Activated T-cell treated with anti-CD3 and anti-CD28 coated beads for 48 hours (primary cell): ENCODE measurements at places on chromosomes 5 and 9.

DNA sequence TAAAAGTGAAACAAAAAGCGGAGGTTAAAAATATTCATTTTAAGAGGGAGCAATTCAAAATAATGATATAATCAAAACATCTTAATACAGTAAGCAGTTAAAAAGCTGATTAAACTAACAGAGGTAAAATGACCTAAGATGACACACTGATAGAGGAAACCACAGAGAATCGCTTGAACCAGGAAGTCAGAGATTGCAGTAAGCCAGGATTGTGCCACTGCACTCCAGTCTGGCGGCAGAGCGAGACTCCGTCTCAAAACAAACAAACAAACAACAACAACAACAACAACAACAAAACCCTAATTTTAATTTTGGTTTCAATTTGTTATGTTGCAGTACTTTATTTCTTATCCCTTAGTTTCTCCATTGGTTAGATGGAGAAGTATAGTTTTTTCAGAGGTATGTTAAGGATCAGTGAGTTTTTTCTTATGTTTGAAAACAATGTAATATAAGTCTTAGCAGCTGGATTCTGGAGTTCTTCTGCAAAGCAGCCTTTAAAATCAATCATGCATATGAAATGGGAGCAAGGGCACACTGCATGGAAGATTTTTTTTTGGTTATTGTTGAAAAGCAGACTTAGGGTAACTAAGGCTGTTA lies 58.5 kb downstream of the MLANA start:
- DNase-seq: no peak

DNA sequence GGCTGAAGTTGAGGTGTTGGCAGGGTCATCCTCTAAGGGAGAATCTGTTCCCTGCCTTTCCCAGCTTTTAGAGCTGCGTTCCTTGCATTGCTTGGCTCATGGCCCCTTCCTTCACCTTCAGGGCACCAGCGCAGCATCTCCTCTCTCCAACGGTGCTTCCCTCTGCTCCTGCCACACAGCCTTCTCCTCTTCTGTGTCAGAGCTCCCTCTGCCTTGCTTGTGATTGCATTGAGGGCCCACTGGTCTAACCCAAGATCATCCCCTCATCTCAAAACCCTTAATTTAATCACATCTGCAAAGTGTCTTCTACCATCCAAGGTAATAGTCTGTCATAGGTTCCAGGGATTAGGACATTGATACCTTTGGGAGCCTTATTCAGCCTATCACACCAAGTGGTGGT lies 205.7 kb upstream of the TBCA start:
- DNase-seq: no peak

DNA sequence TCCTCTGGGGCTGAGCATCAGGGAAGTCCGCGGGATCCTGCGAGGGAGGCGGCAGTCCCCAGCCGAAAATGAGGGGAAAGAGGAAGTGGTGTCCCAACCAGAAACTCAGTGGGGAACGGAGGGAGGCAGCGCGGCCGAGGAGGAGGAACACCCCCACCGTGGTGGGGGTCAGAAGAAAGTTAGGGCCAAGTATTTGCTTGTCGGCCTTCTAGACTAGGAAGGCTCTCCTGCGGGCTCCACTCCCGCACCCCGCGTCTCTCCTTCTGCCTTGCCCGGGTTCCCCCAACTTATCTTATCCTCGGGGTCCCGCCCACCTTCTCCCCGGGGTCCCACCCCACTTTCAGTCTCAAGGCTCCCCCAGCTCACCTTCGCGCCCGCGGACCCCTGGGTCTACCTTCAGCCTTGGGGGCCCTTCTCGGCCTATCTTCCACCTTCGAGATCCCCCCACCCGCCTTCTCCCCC lies 557 bp upstream of the PHF2 start:
- peak; percentile 43 for DNase-seq

GRCh38 chr5:36496471-36496870 lies 109.9 kb upstream of the SLC1A3 start:
- DNase-seq: no peak

GRCh38 chr9:123414936-123415930 lies 59.2 kb downstream of the CRB2 start:
- no peak for DNase-seq

DNA sequence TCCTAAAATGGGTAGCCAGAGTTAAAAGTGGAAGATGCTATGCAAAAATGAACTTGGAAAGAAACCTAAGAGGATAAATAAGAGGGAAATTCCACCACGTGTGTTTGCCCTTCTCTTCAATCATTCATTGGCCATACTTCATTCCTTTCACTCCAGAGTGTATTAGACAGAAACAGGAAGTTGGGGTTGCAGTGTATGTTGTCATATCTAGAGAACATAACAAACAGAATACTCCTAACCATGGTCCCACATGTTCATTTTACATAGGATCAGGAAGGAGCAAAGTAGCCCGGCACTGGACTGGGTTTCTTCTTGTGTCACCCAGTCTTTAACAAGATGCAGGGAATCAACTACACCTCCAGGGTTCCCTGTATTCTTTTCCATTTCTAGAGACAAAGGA lies 7.6 kb upstream of the GPBP1 start:
- no peak for DNase-seq

- no peak for DNase-seq
Measured at GRCh38 chr9:135614821-135615665, 24.3 kb downstream of the GLT6D1 start.

GRCh38 chr5:148768806-148769415 lies 57.5 kb upstream of the ADRB2 start:
- no peak for DNase-seq

GRCh38 chr9:128902351-128903078 lies 18.3 kb upstream of the PHYHD1 start:
- peak; percentile 80 for DNase-seq

DNA sequence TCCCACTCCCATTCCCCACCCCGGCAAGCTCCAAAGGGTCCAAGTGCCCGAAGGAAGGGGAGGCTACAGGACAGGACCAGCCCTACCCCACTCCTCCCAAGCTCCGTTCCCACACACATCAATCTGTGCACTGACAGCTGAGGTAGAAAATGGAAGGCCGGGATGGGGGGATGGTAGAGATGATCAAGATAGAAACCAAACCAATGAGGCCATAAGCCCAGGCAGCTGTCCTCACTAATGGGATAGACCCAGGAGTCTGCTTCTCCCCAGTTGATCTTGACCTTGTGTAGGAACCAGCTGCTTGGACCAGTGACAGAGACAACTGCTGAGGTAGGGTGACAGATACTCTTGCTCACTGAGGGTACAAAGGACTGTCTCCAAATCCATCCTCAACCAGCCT lies 38.6 kb downstream of the B4GALT1 start:
- DNase-seq: no peak

DNA sequence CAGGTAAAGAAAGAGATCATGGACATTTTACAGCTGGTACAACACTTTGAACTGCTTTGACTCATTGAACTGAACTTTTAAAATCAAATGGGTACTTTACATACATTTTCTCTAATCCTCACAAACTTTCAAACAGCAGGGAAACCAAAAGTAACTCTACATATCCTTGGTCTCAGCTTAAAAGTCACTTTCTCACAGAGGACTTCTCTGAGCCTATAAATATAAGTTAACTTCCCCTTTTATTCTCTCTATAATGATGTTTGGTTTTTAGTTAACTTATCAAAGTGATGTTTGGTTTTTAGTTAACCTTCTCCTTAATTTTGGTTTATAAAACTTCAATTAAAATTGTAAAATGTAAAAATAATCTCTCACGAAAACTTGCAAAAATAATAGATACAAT lies 209.8 kb downstream of the MCTP1 start:
- no peak for DNase-seq

DNA sequence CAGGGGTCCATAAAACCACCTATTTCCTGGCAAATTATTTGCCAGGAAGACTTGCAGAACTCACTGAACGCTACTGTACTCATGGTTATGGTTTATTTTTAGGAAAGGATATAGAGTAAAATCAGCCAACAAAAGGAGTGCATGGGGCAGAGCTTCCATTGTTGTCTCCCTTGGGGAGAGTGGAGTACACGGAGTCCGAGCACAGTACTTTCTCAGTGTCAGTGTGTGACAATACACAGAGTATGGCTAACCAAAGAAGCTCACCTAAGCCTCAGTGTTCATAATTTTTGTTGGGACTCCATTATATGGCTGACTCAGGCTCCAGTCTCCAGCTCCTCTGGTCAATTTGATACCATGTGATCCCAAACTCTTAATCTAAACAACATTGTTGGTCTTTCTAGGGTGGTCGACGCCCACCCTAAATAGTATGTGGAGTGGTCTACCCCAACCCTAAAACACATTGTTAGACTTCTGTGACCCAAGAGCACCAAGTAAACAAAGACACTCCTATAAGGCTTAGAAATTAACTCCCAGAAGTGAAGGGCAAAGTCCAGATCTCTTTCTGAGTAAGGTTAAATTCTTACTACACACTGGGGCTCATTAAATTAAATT lies 74.9 kb downstream of the SLC44A1 start:
- no peak for DNase-seq

GRCh38 chr9:97564291-97565175 lies 63.1 kb downstream of the TMOD1 start:
- no peak for DNase-seq

DNA sequence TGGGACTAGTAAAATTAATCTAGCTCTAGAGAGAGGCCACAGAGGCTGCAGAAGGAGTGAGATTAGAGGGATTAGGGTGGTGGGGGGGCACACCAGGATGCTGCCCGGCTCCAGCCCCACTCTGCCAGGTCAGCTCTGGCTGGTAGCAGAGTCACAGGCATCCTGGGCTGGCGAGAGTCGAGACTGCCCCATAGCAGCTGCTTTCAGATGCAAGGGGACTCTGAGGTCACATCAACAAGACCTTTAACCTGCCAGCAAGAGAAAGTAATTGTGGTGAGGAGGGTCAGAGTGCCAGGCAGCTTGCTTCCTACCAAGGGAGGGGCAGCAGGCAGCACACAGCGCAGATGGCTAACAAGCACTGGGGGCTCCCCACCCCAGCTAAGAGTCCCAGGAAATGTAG lies 7.5 kb downstream of the EPB41L4B start:
- no peak for DNase-seq

DNA sequence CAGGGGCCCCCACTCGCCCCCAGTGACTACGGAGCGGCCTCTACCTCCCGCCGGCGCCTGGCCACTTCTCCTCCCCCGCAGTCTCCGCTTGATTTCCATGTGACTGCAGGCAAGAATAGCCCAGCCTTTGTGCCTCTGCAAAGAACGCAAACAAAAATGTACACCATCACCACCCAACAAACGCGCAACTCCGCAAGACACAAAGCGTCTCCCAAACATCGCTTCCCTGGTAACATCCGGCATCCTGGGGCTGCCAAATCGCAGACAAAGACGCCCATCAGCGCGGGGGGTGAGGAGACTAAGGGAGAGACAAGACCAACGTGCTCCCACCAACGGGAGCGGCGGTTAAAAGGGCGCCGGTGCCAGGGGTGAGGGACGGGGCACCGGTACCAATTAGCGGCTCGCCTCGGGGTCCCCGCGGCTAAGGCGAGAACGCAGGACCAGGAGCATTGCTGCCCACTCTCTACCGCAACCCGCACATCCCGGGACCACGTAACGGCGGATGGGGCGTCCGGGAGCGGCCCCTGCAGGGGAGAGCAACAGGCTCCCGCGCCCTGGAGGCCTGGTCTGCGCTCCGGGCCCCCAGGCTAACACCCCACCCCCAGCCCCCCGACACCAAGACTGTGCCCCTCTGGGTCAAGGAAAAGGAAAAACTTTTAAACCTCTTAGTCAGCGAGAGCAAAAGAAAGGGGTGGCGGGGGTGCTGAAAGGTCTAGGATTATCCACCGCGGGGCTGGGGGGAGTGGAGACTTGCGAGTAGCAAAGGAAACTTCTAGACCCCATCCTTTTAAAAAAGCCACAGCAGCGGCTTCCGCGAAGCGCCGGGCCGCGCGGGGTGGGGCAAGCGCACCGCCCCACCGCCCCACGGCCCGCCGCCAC lies 885 bp downstream of the MPDZ start:
- no peak for DNase-seq

DNA sequence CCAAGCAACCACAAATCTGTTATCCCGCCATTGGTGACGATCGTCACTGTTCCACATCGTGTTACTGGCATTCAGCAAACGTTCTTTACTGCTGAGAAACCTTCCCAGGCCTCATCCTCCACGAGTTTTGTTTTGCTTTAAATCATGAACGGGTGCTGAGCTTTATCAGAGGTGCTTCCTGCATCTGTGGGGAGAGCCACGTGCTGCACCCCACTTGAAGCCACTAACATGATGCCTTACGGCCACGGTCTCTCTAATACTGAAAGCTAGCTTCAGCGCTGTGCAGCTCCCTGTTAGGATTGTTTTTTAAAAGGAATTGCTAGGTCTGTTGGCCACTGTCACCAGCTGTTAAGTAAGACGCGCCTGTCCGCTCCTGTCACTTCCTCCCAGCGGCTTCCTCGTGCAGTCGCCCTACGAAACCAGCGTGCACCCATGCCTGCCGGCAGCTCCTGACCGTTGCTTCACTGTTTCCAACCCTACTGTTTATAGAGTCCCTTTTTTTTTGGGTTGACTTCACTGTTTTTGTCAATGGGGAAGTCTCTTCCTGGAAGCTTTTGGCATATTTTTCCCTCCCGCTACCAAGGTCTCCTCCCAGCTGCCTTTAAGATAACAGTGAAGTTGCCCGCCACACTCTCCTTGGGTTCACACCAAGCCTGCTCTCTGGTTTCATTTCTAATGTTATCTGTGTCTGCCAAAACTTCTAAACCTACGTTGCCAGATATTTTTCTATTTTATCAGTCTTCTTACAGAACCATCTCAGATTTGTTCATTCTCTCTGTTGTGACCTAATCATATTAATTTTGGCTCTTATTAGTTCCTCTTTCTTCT lies 20.3 kb downstream of the LPCAT1 start:
- no peak for DNase-seq

GRCh38 chr5:136166909-136167308 lies 26.1 kb downstream of the SMIM32 start:
- DNase-seq: no peak

DNA sequence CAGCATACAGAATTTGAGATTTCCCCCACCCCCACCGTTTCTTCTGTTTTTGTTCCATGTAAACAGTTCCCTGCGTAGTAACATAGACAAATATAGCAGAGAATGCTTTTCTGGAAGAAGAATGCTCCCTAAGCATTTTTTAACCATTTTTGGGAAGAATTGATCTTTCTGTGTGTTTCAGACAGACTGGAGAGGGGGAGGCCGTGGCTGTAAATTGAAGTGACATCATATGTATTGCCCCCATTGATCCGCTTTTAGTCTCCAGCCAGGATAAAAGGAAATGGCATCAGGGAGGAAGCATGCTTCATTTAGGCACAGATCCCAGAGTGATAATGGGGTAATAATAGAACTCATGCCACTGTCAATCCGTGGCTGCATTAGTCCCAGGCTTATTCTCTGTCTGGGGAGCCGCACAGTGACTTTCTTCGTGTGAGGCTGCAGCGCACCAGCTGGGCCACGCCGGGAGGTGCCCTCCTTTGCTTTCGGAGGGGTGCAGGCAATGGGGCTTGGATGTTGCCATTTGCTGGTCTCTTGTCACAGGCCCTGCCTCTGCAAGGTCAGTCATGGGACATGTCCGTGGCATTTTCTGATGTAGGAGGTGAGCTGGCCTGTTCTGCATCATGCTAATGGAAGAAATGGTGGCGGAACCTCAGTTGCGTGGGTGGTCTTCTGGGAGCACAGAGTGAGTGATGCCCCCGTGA lies 261.5 kb downstream of the FANCC start:
- DNase-seq: no peak
